ENCODE measurements at places on chromosomes 3 and 15. TPM values are rescaled to one million over a fixed set of nuclear protein-coding genes. Genes with fewer than 3 reads are reported as not detected.

Gene UNC13C
- not detected for total RNA-seq

Gene DHX36
- 81.9 TPM for total RNA-seq

Gene KCNMB2
- not detected for total RNA-seq

Gene SPTSSB
- not detected for total RNA-seq

Gene CLDN1
- total RNA-seq, result 0.39 TPM

Gene GPR176
- not detected for total RNA-seq

Gene COMMD4
- total RNA-seq, result 82.6 TPM

Gene HYKK
- 0.77 TPM for total RNA-seq

Gene LSAMP
- not detected for total RNA-seq

Gene ANO10
- 8.9 TPM for total RNA-seq

Gene PYGO1
- total RNA-seq, result not detected

Gene PFN2
- total RNA-seq, result 0.95 TPM

Data from T-helper 2 cell treated with Interferon-gamma antibody and Interleukin-4, amounts not matched to agents 100 ng/mL and 5 ng/mL, for 36 hours (primary cell).